Stimulated activated CD4-positive, alpha-beta T cell treated with anti-CD3 and anti-CD28 coated beads, Interleukin-1b, Interleukin-23, amount 100 ng/mL, for 24 hours (primary cell): ENCODE measurements at places on chromosomes 2 and 18.

DNA sequence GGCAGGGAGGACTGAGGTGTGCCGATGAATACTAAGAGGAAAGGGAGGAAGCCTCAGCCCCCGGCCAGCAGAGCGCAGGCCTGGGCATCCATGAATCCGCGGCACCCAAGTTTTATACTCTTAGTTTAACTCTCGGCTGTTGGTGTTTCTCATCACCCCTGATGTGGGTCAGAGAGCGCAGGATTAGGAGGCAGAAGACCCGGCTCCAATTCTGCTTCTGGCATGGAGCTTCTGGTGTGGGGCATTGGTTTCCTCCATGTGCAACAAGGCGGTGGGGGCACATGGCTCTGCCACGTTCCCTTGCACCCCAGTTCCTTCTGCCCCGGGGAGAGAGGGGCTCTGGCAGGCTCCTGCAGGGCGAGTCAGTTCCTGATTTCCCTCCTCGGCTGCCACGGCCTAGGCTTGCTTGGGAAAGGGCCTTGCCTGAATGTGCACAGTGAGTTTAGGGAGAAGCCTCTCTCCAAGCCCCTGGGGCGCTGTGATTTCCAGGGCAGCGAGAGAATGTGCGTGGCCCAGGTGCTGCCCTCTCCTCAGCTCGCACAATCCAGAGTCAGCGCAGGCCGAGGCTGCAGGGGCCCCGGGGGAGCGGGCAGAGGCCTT is 36.2 kb upstream of the DNMT3A start:
- DNase-seq = no peak

- no peak for DNase-seq
Observed at GRCh38 chr2:215382480-215382879, 53.4 kb downstream of the FN1 start.

- no peak for DNase-seq
Observed at GRCh38 chr18:49342690-49343089, 117.8 kb downstream of the DYM start.

- DNase-seq = no peak
Observed at GRCh38 chr2:100612388-100613000, 49.7 kb downstream of the PDCL3 start.

DNA sequence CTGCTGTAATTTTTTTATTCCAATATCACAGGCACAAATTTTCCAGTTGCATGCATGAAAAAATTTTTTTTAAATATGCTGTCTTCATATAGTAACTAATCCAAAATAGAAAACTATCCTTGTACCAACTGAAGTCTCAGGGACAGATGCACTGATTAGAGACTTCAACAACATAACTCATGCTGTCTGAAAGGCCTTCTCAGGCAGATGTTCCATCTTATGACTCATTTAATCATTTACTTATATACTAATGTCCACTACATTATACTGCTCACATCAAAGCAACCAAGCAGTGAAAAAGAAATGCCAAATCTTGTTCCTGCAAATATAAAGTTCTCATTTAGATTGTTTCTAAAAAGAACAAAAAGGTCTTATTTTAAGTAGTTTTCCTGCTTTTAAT is 53.1 kb downstream of the OLA1 start:
- DNase-seq = no peak

DNA sequence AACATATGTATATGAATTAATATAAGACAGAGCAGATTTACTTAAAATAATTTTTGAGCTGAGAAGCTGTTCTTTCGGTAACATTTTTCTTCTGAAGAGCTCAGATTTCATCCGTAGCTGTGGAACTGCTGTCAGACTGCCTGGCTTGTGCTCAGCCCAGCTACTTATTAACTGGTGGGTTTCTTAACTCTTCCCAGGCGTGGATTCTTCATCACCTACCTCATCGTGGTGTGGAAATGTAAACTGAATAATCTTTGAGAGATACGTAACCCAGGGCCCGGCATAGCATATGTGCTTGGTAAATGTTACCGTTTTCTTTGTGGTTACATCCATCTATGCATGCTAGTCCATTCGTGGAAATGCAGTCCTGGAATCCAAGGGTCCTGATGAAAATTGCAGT is 145.0 kb downstream of the MCFD2 start:
- no peak for DNase-seq

- no peak for DNase-seq
Observed at GRCh38 chr18:45103319-45104048, 422.8 kb downstream of the SETBP1 start.

DNA sequence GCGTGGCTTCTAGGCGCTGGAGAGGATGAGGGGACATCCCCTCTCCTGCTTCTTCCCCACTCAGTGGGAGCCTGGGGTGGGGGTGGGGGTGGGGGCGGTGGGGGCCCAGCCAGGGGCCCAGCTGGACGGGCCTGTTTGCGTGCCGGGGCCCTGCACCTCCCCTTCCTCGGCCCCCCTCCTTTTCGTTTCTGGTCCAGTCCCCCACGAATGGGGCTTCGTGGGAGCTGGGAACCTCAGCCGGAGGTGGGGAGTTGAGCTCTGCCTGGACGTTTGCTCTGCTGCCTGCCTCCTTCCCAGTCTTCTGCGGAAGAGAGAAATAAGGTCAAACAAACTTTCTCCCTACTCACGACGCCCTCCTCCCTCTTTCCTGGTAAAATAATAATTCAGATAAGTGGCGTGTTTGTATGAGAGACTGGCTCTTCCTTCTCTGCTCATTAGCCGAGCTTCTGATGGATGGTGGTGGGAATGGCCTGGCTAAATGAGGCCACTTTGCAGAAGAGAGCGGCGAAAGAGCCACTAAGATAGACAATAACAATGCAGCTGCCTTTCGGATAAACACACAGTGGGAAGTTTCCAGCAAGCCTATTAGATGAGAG is 782 bp downstream of the MTA3 start:
- DNase-seq = no peak

DNA sequence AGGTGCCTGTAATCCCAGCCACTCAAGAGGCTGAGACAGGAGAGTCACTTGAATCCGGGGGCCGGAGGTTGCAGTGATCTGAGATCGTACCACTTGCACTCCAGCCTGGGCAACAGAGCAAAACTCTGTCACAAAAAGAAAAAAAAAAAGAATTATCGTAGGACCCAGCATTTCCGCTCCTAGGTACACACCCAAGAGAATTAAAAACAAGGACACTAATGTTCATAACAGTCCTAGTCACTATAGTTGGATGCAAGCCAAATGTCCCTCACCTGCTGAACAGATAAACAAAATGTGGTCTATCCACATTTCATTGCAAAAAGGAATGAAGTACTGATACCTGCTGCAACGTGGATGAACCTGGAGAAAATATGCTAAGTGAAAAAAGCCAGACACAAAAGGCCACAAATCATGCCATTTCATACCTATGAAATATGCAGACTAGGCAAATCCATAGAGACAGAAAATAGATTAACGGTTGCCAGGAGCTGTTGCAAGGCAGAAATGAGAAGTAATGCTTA is 21.2 kb downstream of the ADRA2B start:
- DNase-seq = no peak

DNA sequence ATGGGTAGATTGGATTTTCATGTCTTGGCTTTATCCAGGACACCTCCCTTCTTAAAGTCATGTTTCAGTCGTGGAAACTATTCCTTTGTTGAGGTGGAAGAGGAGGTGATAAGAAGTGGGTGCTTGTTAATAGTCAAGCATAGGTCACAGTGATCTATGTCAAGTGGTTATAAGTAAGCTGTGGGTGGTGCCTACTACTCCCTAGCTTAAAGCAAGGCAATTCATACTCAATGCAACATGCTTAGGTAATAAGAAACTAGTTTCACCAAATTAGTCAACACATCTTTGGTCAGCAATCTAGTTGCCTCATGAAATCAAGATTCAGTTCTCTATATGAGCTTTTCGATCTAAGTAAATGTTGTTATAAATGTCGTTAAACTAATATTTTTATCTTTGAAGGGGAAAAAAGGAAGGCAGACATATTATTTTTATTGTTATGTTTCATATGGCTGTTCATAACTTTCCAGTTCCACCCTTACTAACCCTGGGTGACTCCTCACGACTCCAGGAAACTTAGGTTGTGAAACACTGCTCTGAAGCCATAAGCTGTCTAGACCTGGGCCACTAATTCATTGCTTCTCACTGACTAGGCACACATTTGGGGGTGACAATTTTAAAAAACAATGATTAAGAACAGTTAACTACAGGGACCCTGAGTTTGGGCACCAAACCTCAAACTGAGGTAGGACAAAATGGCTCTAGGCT is 5.8 kb upstream of the ABCB11 start:
- DNase-seq = no peak

- DNase-seq = no peak
Observed at GRCh38 chr18:8803957-8804356, 98.6 kb downstream of the MTCL1 start.

- DNase-seq = no peak
Observed at GRCh38 chr2:27870724-27871123, 19.5 kb downstream of the RBKS start.

DNA sequence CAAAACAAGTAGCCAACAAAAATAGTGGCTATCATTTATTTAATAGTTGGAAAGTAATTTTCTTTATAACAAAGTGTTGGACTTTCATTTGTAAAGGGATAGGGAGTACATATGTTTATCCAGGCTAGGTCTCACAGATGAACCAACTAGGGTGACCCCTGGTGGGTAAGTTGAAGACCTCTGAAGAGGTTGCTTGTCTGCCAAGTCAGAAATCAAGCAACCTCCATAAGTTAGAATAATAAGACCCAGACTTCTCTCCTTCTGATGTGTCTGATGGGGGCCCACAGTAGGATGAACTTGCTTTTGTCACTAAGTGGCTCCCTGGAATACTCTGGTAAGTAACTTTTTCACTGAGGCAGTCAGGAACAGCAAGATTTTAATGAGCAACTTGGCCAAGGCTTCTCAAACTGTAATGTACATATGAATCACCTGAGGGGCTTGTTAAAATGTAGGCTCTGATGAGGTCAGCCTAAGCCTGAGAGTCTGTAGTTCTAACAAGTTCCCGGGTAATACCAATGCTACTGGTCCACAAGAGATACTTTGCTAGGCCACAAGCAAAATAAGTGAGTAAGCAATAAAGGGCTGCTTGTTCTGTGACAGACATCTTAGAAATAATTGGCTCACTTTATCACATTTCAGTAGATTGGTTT is 319.6 kb downstream of the PIK3C3 start:
- no peak for DNase-seq

DNA sequence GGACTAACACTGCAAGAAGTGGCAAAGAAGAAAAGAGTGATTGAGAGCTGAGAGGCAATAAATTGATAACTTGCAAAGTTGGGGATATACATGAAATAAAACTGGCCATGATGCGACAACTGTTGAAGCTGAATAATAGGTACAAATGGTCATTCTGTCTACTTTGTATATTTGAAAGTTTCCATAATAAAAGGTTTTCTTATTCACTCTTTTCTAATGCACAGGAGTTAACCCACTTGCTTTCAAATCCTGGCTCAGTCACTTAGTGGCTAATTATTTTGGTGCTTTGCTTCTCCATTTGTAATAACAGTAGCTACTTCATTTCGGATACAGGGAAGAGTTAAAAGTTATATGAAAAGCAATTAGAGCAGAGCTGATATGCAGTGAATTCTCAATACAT is 159.7 kb upstream of the WDSUB1 start:
- no peak for DNase-seq

DNA sequence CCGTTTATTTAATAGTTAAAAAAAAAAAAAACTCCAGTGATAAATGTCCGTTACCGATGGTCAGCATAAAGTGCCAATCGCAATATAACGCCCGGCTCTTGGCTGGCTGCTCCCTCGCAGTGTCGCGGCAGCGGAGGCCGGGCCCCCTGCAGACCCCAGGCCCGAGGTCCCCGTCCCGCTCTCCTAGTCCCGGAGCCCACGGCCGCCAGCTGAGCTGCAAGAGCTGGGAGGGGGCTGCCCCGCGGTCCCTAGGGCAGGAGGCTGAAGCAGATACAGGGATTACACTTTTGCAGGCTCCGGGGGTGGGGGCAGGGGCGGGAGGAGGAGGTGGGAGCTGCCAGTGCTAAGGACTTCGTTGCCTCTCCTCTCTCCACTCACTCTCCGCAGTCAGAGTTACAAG is 6.9 kb downstream of the OSR1 start:
- DNase-seq = no peak
